ENCODE measurements at places on chromosomes 5 and 9.

DNA sequence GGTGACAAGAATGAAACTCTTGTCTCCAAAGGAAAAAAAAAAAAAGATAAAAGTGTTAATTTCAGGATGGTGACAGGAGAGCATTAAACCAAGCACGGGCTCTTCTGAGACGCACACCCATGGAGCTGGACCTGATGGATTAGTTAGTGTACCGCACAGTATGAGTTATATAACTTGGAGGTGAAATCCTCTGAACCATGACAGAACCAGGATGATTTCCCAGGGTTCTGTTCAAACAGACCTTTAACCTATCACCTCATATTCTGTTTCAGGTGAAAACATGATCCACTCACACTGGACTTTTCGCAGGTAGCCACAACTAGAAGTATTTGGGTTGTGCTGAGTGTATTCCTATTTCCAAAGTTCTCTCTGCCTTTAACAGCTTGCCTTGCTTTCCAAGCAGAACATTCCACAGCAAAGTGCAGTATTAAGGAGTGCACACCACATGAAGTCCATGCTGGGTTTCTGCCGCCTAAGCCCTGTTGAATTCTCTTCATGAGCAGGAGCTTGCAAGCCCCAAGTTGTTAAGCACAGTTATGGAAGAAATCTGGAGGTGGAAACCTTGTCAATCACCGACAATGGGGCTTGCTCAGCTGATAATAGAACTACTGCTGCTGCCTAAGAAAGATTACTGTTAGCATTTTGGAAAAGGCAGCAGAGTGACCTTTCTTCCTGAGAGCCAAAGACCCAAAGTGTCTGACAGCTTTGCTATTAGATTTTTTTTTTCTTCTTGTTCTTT, 461.7 kb downstream of the TLE1 start:
- no peak for DNase-seq

GRCh38 chr5:139761501-139761900, 34.1 kb upstream of the PSD2 start:
- no peak for DNase-seq

DNA sequence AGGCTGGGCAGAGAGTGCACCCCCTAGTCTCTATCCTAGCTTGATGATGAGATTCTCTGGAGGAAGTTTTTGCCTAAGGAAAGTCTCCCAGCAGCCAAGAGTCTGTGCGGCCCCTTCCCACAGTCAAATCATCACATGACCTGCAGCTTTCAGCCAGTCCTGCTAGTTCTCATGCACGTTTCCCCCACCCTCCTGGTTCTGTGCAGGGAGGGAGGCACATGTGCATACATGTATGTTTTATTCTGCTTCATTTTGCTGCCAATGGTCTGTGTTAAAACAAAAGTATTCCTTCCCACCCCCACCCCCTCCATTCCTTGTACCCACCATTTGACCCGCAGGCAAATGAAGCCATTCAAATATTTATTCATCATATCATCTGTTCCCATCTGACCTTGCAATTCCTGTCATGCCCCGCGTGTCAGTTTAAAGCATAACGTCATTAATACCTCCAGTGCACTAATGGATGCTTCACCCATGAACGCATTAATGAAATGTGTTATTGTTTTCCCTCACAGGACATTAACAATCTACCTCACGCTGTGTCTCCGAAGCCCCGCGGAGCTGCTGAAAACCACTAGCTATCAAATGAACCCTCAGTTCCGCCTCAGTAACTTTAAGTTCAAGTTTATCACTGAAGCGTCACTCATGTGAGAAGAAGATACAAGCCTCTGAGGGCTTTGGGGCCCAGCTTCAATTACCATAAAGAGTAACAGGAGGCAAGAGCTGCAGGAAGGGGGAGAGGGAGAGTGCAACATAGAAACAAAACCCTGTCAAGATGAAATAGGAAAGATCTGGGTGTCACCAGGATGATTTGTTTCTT, 139.6 kb downstream of the RASEF start:
- no peak for DNase-seq

DNA sequence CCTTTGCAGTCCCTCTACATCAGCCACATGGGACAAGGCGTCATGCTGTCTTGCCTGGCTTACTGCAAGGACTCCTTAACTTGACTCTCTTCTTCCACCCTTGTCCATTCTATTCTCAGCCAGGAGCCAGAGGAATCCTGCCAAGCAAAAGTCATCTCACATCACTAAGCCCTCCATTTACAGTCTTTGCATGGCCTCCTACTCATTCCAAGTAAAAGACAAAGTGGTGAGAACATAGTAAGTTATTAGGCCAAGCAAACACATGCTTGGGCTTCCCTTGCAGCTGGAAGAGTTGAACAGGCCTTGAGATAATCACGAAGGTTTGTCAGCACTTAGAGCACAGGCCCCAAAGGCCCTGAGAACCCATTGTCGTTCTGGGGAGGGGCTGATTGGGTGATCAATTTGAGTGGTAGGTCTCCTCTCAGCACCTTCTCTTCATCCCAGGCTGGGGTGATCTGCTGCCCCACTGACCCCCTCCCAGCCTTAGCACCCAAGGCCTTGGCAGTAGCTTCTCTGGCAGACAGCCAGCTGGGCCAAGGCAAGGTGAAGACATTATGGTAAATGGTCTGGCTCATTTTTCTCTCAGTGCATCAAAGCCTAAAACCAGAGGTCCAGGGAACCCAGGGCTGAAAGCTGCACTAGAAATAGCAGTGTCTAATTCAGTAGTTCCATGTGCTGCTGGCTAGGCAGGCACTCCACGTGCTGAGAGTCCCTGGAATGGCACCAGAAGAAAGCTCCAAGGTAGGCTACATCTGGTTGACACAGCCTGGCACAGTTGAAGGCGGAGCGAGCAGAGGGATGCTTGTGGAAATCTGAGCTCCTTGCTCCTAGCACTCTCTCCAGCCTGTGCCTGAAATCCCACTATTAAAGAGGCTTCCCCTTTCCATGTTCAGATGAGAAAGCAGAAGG, 121.4 kb downstream of the ASTN2 start:
- no peak for DNase-seq

- peak; percentile 62 for DNase-seq
Measured at GRCh38 chr9:72526901-72527800, 5.7 kb downstream of the TMC1 start.

DNA sequence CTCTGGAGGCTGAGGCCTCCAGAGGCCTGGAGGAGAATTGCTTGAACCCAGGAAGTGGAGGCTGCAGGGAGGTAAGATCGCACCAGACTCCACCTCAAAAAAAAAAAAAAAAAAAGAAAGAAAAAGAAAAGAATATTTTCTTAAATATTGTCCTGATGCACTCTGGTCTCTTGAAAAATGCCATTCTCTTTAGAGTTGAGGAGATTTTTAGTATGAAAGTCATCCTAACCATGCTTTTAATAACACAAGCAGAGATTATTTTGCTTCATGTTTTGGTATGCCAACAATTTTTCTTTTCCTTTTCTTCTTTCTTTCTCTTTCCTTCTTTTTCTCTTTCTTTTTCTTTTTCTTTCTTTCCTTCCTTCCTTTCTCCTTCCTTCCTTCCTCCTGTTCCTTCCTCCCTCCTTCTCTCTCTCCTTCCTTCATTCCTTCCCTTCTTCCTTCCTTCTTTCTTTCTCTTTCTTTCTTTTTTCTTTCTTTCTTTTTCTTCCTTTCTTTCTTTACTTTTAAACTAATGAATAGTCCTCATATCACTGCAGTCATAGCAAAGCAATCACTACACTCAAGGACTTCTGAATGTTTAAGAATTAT, 116.9 kb upstream of the CCNH start:
- DNase-seq = no peak

DNA sequence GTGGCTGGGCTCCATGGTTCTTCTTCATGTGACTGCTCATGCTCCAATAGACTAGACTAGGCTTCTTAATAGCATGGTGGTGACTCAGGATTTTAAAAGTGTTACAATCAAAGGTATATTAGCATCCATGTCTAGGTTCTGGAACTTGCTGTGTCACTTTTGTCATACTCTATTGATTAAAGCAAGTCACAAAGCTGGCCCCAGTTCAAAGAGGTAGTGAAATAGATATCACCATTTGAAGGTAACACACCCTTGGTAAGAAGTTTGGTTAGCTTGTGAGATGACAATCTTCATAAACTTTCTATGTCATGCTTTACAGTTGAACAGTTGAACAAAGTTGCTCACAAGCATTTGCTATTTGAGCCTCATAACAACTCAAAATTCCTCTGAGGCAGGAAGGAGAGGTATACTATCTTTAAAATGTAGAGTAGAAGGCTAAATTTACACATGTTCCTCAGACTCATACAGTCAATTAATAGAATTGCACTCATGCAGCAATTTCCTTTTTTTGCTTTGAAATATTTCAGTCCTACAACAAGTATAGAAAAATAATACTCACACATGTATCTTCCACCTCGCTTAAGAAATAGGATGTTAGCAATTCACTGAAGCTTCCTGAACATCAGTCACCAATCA, 56.8 kb upstream of the TMEM252 start:
- DNase-seq = no peak
